Caudate nucleus (tissue), 63 donors: ENCODE measurements at places on chromosomes 1 and 21.

GRCh38 chr1:85240174-85240601 lies 19.3 kb downstream of the C1orf52 start:
- no peak for DNase-seq

- DNase-seq: no peak
These were observed 94.5 kb downstream of the PRDM2 start for GRCh38 chr1:13794231-13795187.

DNA sequence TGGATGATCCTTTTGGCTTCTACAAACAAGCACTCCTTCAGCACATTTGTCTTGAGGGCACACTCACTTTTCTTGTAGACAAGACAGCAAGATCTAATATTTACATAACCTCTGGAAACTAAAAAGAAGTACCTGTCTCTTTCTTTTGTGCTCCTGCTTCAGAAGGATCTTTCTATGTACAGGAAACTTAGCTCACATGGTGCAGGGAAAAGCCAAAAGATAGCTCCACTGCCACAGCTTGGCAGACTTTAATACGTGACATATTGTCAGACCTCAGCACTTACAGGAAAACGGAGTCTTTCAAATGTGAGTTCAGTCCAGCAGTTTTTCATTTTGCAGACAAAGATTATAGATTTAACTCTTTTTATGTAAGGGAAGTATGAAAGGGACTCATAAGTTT lies 225.5 kb upstream of the SAMSN1 start:
- no peak for DNase-seq

DNA sequence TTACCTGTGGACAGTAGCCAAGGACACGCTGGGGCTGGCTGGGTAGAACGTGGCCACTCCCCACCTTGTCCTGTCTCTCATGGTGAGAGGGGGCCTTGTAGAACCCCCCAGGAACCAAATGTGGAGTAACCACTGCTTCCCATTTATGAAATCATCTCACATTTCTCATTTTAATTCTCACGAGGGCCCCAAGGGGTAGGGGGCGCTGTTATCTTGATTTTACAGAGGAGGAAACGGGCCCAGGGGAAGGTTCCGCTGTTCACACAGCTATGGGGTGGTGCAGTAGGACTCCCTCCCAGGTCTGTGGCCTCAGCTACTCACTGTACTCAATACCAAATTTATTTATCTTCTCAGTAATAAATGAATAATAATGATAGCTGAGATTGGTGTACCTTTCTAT lies 5.5 kb downstream of the SMPDL3B start:
- no peak for DNase-seq

DNA sequence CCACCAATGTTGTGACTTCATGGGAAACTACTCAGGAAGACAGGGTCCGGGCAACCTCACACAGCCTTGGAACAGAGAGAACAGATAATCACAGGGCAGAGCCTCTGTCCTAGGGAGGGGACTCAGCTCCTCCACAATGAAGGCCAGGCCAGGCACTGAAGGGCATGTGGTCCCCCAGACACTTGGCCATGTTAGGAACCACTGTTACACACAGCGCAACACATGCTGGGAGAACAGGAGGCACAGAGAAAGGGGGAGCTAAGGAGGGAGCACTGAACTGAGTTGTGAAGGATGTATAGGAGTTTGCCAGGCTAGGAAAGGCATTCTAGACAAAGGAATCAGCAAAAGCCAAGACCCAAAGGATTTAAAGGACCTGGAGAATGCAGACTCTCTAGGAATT lies 127.6 kb downstream of the DMRTB1 start:
- DNase-seq: no peak

DNA sequence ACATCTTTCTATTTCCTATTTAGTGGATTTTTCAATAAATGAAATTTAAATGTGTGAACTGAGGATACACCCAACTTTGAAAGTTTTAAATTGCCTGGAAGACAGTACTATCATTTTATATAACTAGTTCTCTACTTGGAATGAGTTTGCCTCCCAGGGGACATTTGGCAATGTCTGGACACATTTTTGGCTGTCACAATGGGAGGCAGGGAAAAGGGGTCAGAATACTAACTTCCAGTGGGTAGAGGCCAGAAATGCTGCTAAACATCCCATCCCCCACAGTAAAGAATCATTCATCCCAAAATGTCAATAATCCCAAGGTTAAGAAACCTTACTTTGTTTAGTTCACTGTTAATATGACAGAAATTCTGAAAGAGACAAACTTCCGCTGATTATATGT lies 13.2 kb upstream of the NRAS start:
- no peak for DNase-seq

GRCh38 chr1:196980859-196981258 lies 3.5 kb downstream of the CFHR5 start:
- no peak for DNase-seq

DNA sequence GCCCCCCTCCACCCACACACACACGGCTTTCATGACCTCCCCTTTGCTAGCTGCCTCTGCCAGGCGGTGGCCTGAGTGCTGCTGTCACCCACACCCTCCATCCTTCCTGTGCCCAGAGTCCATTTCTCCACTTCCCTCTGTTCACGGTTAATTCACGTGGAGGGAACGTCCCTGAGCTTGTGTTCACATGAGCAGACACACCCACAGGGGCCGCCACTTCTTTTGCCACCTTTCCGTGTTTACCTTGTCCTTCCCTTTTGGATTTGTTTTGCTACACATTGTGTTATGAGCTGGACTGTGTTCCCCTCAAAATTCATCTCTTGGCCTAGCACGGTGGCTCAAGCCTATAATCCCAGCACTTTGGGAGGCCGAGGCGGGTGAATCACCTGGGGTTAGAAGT lies 128.0 kb downstream of the ETS2 start:
- no peak for DNase-seq

- peak; percentile 2 for DNase-seq
These were observed 55.5 kb downstream of the TGFBR3 start for GRCh38 chr1:91830242-91831131.

- DNase-seq: no peak
These were observed at the start of gene TMOD4 for GRCh38 chr1:151175863-151176262. TSS of gene TMOD4 (minus strand) at chr1:151175981. CDS start at chr1:151174875, 1,106 bp downstream.

DNA sequence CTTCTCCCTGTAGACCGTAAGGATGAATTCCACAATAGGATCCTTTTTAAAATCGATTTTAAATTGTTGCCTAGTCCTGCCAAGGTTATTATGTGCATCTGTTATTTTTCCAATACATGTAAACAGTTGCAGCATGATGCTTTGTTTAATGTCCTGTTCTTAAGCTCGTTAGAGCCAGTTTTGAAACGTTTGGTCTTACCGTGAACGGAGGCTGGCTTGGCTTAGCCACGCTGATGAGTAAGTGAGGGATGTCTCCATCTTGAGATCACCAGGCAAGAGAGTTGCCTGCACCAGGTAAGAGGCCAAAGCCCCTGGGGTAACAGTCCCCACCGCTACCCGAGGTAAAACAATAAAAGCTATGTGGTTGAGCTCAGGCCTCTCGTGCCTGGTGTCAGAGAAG lies 17.3 kb downstream of the CSTB start:
- DNase-seq: no peak

DNA sequence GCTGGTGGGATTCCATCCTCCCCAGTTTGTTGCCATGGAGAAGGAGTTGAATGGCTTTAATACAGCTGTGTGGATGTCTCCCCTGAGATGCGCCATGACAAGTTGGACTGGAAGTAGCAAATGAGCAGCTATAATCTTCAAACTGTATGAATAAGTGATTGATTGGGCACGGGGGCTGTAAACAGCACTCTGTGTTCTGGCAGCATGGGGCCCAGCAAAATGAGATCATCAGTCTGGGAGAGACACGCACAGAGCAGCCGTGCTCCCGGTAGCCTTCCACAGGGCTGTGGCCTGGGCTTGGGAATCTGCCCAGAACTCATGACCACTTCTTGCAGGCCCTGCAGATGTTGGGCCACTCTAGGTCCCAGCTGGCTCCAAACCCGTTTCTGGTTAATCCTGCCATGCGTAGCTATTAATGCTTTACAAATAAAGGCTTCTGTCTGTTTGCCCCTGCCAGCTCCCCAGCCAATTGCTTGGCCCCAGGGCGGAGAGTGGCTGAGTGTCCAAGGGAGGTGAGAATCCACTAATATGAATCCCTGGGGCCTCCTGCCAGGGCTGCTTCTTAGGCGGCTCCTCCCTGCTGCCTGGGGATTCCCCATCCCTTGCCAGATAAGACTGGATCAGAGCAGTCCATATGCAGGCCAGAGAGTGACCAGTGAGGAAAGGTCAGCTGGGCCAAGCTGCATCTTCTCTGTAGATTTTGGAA lies 642.9 kb downstream of the AJAP1 start:
- DNase-seq: peak; percentile 74

DNA sequence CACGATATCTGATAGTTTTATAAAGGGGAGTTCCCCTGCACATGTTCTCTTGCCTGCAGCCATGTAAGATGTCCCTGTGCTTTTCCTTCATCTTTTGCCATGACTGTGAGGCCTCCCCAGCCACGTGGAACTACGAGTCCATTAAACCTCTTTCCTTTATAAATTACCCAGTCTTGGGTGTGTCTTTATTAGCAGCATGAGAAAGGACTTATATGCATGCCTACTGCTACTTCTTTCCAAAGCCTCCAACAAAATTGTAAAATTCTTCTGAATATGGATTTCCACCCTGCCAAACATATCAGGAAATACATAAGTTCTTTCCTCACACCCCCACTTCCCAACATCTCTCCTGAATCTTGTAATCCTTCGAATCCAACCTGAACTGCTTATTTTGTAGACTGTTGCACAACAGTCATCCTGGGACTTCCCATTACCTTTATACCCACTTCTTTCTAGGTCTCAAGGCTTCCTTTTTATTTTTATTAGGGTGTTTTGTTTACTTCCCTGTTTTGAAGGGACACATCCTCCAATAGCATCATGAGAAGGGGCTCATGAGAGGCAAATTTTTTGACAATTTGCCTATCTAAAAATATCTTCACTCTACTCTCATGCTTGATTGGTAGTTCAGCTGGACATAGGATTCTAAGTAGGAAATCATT lies 67.5 kb upstream of the MUTYH start:
- no peak for DNase-seq

GRCh38 chr1:19310720-19311502 lies 1.0 kb downstream of the AKR7A2 start:
- DNase-seq: no peak

DNA sequence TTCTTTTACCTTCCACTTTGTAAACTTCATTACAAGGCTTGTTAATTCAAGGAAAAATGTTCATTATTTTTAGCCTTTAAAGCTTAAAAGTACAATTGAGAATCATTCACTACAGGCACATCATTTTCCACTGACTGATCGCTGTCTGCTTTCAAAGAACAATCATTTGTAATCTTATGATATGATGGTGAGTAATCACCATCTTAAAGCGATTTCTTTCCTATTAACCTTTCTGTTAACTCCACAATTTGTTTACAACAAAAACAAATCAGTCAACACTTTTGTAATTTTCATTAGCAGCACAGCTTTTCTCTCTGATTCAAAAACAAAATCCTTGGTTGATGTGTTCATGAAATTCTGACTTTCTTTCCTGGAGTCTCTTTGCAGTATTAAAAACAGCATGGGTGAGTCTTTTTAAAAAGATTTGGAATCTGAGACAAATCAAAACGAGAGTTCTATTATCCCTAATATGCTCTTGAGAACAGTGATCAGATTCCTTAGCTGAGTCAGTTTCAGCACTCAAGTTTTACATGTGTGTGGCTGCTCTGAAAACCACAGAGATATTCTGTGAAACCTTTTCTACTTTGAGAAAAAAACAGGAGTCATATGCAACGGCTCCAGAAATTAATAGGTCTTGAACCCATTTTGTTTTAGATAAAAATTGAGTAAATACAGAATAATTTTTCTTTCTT lies 145.8 kb upstream of the TMPRSS15 start:
- no peak for DNase-seq

DNA sequence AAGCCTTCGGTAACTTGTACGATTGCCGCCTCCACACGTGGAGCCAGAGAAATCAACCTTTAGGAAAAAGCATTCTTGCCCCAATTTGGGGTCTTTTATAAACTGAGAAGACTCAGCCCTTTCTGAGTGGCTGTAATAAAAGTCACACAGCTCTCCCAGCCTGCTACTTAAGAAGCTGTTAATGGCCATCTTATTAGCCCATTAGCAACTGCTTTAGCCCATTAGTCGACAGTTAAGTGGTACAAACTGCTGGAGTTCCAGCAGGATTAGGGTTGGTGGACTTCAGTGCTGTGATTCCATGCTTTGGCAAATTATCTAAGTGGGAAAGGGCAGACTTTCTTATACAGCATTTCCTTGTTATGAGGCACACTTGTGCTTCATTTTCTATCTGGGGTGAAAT lies 461.3 kb downstream of the RPS6KC1 start:
- DNase-seq: no peak

DNA sequence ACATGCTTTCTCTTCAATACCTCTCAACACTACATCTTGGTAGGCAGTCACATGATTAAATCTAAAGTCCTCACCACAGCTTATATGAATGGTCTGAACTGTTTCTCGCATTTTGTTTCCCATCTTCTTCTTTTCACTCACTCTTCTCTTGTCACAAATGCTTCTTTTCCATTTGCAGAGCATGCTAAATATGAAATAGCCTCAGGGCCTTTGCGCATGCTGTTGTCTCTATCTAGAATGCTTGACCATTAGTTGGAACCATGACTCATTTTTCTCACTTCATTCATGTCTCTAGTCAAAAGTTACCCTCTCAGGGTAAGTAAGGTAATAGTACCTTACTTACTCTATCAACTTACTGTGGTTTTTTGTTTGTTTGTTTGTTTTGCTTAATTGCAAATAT lies 239.7 kb downstream of the PTPRC start:
- no peak for DNase-seq

- DNase-seq: no peak
These were observed 17.1 kb downstream of the KIF21B start for GRCh38 chr1:201006450-201006849.

- no peak for DNase-seq
These were observed 75.8 kb downstream of the TRIM33 start for GRCh38 chr1:114435088-114435715.

GRCh38 chr1:31804098-31804497 lies 11.7 kb downstream of the SPOCD1 start:
- no peak for DNase-seq

DNA sequence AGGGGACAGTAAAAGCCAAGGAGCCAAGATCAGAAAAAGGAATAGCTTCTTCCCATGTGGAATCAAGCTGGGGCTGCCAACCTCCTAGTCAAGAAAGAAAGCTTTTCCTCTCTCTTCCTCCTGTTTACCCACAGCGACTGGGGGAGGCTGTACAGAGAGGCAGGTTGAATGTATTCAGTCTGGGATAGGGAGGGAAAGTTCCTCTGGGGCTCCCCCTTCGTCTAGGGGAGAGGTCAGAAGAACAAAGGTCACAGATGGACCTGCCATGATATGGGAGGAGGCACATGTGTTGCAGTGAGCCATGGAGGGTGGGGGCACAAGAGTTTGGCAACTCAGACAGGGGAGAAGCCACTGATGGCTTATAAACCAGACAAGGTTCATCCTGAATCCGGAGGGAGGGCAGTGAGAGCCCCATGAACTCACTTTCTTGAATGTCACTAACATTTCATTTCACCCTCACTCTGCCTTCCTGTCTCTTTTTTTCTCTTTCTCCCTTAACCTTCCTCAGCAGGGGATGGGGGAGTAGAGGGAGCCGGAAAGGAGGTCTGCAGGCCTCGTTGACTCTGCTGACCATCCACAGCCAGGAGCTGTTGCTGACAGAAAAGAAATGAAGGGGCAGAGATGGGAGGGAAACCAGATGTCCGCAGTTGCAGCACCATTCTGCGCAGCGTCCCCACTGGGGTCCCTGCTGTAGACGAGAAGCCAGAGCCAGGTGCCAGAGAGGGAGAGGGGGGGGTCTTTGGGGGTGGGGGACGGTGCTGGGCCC lies 61.1 kb downstream of the PLXNA2 start:
- DNase-seq: no peak
